ENCODE measurements at places on chromosomes 2 and 18.

DNA sequence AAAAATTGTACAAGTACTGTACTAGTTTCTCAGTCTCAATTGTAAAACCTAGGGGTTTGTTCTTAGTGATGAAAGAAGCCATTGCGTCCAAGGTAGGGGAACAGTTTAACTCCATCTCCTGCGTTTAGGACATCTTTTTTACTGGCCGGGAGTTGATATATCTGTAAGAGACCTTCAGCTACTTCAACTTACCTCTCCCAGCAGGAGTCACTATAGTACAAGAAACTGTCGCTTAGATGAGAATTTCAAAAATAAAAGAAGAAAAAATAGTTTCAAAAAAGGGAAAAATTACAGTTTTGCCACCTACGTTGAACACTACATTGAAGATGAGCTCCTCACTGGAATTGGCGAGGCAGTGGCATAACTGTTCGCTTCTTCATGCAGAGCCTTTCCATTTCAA is 122.7 kb downstream of the MAP3K20 start:
- DNase-seq, result no peak

DNA sequence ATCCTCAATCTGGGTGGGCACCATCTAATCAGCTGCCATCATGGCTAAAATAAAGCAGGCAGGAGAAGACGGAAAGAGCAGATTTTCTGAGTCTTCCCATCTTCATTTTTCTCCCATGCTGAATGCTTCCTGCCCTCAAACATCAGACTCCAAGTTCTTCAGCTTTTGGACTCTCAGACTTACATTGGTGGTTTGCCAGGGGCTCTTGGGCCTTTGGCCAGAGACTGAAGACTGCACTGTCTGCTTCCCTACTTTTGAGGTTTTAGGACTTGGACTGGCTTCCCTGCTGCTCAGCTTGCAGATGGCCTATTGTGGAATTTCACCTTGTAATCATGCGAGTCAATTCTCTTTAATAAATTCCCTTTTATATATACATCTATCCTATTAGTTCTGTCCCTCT is 36.6 kb downstream of the DIPK1C start:
- no peak for DNase-seq

- DNase-seq, result no peak
Measured at GRCh38 chr2:10390369-10390801, 57.7 kb downstream of the ODC1 start.

GRCh38 chr18:8786483-8787370 is 81.4 kb downstream of the MTCL1 start:
- no peak for DNase-seq

- peak; percentile 86 for DNase-seq
Measured at GRCh38 chr2:68403199-68403644, 38.1 kb downstream of the PLEK start.

- DNase-seq, result no peak
Measured at GRCh38 chr2:59882822-59883221, 670.6 kb downstream of the BCL11A start.

- DNase-seq, result peak; percentile 37
Measured at GRCh38 chr2:102082571-102083392, 59.8 kb upstream of the IL1R1 start.

DNA sequence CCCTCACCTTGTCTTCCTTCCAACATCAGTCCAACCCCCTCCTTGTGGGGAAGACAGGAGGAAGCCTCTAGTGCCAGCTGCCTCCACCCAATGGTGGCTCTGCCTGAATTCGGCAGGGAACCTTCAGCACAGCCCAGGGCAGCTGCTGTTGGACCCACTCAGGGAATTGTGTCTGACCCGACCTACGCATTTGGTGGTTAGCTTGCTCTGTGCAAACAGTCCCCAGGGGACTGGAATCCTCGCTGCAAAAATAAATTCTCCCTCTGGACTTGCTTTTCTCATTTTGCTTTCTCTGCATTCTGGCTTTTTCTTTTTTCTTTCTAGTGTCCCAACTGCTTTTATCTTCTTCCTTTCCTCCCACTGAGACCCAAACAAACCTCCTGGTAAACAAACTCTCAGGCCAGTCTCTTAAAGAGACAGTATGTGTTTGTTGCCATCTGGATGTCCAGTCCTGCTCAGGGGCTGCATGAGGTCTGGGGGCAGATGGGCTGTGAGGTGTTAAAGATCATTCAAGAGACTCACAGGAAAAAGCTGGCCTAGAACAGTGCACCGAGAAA is 137.7 kb upstream of the HAAO start:
- no peak for DNase-seq

GRCh38 chr18:23689616-23690504 is 607 bp downstream of the LAMA3 start:
- no peak for DNase-seq

DNA sequence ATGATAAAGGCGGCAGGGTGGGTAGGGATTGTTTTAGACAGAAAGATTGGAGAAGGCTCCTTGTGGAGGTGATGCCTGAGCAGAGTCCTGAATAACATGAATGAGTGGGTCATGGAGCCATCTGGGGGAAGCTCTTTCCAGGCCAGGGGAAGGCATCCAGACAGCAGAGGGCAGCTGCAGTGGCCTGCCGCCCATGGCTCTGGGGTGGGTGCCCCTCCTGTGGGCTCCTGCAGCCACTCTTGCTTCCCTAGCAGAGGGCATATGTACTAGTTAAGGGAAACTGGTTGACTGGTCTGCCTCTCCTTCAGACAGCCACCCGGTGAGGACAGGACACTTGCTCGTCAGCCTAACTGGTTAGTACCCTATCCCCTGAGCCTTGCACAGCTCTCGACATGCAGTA is 46.5 kb upstream of the SLC1A4 start:
- DNase-seq, result no peak

DNA sequence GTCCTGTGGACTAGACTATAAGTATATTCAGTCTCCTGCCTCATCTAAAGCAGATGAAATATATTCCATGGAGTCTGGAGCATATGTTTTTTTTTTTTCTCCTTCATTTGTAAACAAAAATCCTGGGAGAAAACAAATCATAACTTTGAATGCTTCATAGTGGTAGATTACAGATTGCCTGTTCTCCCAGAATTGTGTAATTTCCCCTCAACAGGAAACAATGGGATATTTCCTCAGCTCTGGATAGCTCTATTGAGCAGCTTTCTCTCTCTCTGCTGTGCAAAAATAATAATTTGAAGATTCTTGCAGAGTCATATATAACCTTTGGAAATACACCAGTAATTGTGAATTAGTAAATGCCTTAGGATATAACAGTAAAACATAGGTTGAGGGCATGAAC is 1406.6 kb upstream of the ACVR2A start:
- DNase-seq, result no peak

DNA sequence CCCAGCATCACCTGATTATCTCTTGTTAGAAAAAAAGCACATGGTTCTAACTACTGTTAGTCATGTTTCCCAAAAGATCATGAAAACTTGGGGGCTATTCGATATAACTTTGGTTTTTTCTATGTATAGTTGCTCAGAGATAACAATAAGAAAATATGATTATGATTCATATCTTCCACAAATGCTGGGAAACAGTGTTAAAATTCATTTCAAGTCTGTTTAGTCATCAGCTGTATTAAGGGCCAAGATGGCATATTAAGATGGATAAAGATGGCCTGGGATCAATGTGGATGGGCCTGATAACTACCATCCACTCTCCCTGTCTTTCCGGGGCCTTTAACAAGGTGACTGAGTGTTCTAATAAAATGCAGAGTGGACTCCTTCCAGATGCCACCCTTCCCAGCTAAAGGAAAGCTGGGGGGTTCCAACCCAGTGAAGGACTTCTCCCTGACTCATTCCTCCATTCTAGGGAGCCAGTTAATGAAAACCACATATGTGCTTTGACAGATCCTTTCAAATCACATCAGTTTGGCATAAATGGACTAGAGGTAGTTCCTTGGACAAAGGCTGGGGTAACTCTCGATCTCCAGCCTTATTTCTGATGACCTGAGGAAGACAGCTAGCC is 221.6 kb downstream of the VAPA start:
- no peak for DNase-seq

DNA sequence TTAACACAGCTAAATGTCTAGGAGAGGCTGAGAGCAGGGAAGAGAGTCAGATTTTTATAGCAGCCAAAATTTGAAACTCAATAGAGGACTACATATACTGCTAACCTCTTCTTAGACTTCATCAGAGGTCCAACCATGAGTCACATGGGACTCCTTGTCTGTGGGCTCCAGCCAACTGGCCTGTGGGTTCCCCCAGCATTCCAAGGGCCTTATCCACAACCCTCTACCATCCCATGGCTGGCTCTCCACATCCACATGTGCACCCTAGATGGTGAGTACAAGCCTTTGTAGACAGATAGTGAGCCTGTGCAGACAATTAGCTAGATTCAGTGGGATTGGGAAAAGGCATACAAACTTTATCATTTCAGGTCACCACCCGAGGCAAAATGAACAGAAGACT is 901.9 kb upstream of the ZEB2 start:
- DNase-seq, result no peak

DNA sequence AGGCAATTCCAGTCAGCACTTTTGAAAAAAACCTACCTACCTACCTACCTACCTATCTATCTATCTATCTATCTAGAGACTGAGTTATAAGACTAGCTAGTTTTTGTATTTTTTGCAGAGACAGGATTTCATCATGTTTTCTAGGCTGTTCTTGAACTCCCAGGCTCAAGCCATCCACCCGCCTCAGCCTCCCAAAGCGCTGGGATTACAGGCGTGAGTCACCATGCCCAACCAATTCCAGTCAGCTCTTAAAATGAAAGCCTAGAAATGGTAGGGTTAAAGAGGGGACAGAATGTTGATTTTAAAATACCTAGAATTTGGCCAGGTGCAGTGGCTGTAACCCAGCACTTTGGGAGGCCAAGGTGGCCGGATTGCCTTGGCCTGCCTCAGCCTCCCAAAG is 19.1 kb downstream of the MSH2 start:
- DNase-seq, result no peak

- DNase-seq, result no peak
Measured at GRCh38 chr2:70553334-70553583, 367 bp downstream of the TGFA start.

GRCh38 chr2:207823865-207824264 is 54.2 kb upstream of the FZD5 start:
- no peak for DNase-seq

GRCh38 chr2:100246163-100247145 is 75.8 kb downstream of the LONRF2 start:
- DNase-seq, result peak; percentile 29

GRCh38 chr18:63253428-63254372 is 65.9 kb downstream of the BCL2 start:
- DNase-seq, result no peak

- no peak for DNase-seq
Measured at GRCh38 chr2:21198637-21199036, 74.9 kb downstream of the TDRD15 start.

DNA sequence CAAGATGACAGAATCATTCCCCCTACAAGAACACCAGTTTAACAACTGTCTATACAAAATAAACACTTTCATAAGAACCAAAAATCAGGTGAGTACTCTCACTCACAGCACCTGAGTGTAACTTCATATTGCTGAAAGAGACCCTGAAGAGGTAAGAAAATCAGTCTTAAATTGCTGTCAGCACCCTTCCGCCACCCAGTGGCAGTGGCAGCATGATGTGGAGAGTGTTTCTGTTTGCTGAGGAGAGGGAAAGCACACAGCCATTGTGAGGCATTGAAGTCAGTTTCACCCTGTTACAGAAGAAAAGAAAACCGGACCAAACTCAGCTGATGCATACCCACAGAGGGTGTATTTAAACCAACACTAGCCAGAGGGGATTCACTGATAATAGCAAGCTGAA is 1240.8 kb upstream of the CRIM1 start:
- DNase-seq, result no peak

DNA sequence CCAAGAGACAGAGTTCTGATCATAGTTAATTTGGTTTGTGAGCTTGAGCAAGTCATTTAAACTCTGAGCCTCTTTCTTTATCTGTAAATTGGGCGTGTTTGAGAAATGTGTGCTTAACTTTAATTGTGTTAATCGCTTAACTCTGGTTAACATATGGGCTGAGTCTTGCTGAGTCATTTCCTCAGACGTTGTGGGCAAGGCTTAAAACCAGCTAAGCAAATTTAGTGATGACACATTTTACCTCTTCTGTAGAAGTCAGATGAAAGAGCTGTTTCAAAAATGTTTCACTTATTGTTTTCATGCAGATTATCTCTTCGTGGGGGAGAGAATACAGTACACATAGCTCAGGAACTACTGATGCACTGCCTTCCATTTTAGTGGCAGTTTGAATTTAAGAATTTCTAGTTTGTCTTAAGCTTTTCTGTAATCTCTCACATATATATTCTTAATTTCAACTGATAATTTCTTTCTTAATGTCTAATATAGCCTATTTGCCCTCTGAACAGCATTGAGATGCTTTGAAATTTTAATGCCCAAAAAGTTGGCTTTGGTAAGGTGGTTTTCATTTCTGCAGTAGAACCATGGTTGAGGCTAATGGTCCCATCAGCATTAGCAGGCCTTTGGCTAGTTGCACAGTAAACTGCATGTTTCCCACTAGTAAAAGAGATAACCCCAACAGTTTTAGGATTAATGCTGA is 34.9 kb downstream of the RAB10 start:
- DNase-seq, result peak; percentile 98

GRCh38 chr18:23380001-23380550 is 73.0 kb upstream of the RIOK3 start:
- peak; percentile 72 for DNase-seq

- DNase-seq, result no peak
Measured at GRCh38 chr2:147860009-147860408, 15.2 kb downstream of the ACVR2A start.

GRCh38 chr2:45862843-45863242 is 211.4 kb downstream of the PRKCE start:
- no peak for DNase-seq

DNA sequence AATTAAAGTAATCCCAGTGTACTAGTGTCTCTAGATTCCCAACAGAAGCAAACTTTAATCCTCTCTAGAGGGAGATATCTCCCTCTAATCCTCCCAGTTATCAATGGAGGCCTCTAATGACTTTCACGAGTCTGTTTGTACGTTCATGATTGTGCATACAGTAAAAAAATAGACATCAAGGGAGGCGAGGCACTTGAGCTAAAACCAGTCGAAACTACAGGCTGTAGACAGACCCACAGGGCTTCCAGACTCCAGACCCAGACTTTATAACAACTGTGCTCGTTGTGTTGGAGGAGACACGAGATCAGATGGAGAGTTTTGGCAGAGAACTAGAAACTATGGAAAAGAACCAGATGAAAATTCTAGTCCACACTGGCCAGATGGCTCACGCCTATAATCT is 7.0 kb downstream of the DGKD start:
- DNase-seq, result no peak

- no peak for DNase-seq
Measured at GRCh38 chr18:35467624-35468016, 30.1 kb downstream of the INO80C start.

- no peak for DNase-seq
Measured at GRCh38 chr2:217954469-217954868, 48.3 kb downstream of the TNS1 start.

GRCh38 chr2:10864861-10865636 is 46.7 kb upstream of the KCNF1 start:
- no peak for DNase-seq

GRCh38 chr18:59950215-59950944 is 50.6 kb downstream of the PMAIP1 start:
- no peak for DNase-seq

- no peak for DNase-seq
Measured at GRCh38 chr2:152481881-152482583, 147.1 kb downstream of the FMNL2 start.

Measured in erythroblast (primary cell).